GM13976 (cell line): ENCODE measurements at places on chromosomes 12 and 14.
A peak's percentile ranks its signal among the peaks of the same experiment; 100 is the strongest.

DNA sequence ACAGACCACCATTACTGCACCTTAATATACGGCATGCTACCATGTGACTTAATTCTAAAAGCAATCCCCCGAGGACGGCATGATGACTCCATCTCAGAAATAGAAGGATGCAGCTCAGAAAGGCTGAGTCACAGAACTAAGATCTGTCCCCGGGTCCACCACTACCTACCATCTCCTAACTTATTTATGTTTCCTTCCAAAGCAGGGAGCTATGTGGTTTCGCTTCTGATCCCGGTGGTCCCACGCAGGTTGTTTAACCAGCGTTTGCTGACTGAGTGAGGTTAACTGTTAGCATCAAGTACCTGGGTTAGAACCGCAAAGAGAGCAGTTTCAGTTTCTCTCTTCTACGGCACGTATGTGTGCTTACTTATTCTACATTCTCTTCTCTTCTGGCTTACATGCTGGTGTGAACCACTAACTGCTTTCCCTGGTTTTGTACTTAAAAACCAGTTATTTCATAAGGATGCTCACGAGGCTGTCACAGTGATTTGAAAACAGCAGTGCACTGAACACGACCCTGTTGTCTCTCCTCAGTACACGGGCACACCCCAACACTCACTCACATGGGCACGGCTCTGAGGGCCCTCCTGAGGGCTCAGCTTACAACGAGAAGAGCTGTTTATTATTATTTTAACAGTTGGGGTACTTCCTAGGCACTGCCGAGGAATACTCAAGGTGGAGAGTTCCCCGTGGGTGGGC is 66.7 kb downstream of the CCDC88C start:
- DNase-seq: peak; percentile 79

DNA sequence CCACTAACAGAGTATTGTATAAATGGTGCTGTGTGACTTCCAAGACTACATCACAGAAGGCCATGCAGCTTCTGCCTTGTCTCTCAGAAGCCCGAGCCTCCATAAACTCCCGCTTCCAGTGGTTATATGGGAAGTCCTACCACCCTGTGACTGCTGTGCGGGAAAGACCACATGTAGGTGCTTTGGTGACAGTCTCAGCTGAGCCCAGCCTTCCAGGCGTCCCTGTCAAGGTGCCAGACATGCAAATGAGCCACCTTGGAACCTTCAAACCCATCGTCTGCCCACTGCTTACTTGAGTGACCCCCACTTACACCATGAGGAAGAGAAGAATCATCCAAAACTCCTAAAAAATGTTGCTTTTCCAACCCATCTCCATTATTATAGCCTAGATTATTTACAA is 123.0 kb downstream of the SLC38A1 start:
- DNase-seq: no peak

DNA sequence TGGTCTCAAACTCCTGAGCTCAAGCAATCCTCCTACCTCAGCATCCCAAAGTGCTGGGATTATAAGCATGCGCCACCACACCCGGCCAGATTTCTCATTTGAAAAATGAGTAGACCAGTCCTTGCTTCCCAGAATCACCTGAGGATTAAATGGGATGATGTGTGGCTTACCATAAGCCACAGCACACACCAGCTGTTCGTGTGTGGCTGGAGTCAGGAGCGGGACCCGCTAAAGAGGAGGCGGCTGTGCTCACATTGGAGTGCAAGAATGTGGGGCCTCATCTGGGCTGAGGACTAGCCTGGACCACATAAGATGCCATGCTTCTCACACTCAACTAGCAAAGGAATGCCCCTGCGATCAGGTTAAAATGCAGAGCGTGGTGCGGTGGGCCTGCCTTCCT is 6.7 kb upstream of the ALDH2 start:
- DNase-seq: no peak

DNA sequence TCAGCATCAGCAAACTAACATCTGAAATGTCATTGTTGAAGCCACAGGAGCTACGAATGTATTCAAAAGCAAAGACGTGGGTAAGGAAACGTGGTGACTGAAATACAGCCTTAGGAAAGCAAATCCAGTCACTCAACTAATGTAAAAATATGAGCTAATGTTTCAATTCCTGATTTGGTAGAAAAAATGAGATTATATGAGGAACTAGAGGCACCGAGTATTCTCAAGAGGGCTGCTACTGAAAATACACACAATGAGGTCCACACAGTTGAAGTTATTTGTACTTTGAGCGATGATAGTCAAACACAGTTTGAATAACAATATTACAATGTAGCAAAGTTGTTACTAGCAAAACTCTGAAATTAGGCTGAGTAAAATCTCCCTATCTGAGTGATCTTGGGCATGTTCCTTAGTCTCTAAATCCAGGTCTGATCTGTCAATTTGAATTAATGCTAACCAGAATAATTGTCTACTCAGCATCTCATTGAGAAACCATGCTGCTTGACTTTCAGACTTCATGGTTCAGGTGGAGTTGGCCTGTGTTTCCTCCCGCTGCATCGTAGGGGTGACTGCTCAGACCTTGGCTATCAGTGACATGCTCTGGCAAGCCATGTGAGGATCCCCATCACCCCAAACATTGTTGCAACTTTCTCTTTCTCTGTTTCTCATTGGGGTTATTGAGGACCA is 467.1 kb upstream of the SOX5 start:
- no peak for DNase-seq
